Fibroblast of skin of scalp (primary cell): ENCODE measurements at places on chromosomes 5 and 9.
A peak's percentile ranks its signal among the peaks of the same experiment; 100 is the strongest.

DNA sequence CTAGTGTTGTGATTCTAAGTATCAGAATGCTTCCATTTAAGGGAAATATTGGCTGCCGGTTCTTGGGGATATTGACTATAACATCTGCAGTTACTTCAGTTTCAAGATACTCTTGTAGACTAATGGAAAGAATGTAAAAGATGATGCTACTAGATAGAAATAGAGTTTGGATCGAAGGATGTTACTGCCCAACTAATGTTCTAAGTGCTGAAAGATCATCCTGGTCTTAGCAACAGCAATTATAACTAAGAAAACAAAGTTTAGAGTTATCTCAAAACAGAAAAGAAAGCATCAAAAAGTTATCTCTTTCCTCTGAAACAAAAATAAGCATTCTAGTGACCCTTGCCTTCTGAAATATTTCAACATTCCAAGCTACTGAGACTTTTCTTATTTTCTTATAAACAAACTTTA, 49.9 kb downstream of the ITGA1 start:
- DNase-seq = peak; percentile 41

- no peak for DNase-seq
These were observed 1.3 kb upstream of the ZBTB34 start for GRCh38 chr9:126859111-126859510.

DNA sequence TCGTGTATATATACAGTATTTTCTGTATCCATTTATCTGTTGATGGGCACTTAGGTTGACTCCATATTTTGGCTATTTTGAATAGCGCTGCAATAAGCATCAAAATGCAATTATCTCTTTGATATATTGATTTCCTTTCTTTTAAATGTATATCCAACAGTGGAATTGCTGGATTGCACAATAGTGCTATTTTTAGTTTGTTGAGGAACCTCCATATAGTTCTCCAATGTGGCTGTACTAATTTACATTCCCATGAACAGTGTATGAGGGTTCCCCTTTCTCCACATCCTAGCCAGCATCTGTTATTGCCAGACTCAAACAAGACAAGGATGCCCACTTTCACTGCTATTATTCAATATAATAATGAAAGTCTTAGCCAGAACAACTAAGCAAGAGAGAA, 9.1 kb upstream of the CTXN3 start:
- no peak for DNase-seq

DNA sequence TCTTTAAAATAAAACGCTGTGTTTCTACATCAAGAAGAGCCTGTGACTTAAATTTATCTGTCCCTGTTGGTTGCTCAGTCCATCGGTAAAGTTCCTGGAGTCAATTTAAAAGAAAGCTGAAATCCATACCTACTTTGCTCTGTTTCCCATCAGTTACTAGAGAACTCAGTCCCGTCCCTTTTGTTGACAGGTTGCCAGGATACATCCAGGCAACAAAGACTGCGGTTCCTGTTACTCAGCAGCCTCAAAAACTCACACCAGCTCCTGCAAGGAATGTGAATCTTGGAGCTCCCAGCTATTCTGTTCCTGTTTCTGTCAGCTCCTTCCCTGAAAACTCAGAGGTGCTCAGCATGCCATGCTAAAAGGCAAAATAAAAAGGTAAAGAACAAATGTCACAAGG, at the start of gene ZNF474:
TSS of gene ZNF474 (plus strand) at position 241 of the 400 bp plus-strand sequence. CDS start 22,445 bp downstream, outside the sequence.
- DNase-seq = peak; percentile 97

DNA sequence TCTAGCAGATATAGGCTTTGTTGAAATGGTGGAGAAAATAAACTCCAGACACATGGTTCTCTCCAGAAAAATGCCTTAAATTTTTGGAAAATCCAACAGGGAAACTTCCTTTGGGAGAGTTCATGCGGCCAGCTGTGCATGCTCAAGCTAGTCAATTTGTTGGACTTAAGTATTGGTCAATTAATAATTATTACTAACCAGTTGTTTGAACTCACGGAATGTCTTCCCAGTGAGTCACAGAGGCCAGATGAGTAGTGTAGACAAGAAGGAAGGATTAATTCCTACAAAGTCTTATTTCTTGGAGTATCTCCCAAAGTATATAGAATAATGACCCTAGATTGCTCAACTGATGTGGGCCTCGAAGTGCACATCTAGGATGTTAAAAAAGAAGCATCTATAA, 103.6 kb downstream of the MACIR start:
- DNase-seq = peak; percentile 5

DNA sequence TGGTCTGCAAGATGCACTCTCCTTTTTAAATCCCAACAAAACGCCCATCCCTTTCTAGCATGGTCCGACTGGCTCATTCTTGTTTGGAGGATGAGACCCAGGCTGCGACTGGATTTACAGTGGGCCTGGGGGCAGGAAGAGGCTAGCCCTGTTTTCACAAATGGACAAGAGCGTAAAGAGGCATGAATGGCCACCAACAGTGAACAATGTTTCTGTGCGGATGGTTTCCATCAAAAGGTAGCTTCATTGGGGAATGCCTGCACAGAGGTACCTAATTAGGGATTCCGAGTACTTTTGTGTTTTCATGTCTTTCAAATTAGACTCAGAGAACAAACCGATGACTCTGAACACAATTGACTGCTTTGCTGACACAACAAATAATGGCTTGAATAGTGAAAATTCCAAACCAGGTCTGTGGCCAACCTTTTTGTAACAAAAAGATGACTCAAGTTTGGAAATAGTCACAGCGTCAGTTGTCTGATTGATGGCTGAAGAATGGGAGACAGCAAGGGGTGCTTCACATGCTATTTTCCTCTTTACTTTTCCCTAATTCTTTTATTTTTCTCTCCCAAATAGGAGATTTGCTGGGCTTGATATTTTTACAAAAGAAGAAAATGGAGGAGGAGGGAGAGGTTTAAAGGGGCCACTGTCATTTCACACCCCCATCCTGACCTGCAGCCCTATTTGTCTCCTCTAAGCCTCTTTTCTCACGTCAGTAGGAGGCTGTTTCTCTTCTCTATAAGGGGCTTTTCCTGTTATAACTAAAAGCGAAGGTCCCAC, 208.1 kb upstream of the S1PR3 start:
- DNase-seq = peak; percentile 51

DNA sequence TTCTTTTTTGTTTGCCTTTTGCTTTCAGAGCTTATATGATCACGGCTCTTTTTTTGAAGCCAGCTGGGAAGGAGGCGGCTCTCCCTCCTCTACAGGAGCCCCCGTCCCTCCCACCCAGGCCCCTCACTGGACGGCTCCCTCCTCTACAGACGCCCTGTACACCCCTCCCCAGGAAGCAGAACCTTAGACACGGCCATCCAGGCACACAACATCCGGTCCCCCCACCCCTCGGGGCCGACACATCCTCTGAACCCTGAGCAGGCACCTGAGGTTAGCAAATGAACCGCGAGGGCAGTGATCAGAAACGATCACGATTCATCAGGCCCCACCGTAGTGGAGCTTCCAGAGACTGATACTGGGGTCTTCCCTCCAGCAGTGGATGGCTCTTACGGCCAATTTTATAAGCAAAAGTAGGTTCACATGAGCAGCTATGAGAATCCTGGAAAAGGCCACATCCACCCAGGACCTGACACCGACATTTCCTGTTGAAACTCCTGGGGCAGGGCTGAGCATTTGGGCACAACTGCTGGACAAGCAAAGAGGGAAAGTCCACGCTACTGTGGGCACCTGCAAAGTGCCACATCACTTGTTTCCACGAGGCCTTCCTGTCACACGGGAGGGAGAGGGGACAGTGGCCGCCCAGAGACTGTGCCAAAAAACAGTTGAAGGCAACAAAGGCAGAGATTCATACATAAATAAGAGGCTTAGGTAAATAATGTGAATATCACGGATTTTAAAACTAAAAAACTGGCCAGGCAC, 78.9 kb downstream of the SEMA4D start:
- no peak for DNase-seq

DNA sequence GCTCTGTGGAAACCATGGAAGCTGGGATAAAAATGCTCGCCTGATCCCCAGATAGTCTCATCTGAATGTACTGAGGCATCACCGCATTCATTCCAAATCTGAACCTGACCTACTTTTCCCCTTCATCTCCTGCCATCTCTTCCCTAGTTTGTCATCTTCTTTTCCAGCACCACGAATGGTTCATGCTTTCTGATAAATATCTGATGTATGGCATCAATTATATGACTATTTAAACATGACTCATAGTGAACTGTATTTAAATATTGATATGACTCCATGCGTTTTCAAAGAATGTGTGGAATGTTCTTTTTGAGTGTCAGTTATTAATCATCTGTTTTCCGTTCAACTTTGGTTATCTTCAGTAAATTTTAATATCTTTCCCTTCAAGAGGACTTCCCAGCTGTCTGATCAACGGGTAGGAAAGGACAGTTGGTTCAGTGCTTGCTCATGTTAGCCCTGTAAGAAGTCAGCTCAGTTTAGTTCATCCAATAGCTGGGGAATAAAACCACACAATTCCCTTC, 21.1 kb downstream of the BASP1 start:
- DNase-seq = peak; percentile 83

DNA sequence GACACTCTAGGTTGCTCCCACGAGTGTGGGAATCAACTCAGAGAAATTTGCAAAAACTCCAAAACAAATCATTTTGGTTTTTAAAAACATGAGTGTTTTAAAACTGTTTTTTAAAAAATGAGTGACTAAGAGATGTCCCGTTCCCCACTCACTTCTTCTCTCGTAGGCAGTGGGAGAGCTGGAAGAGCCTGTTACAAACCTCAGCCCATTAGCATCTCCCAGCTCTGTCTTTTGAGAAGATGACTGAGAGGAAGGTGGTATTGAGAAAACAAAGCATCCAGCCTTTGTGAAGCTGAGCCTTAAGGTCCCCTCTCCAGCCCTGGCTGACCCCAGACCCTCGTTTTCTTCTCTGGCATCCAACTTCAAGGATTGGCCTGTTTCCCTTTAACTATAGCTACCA, 4.7 kb upstream of the ANKRD33B start:
- no peak for DNase-seq

DNA sequence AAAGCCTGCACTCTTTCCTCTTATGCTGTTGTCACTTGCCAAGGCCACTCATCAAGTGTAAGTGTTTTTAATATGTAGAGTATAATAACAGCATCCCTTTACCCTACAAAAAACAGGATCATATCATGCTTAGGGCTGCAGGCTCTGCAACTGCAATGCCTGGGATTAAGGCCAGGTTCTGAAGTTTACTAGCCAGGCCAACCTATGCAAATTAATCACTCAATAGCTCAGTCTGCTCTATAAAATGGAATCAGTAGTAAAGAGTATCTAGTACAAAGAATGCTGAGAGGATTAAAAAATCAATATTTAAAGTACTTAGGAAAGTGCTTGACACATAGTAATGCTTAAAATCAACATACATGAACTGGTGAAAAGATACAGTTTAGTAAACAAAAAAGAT, 253.3 kb downstream of the EDIL3 start:
- DNase-seq = no peak

- DNase-seq = no peak
These were observed 299.0 kb downstream of the FBXL7 start for GRCh38 chr5:15799014-15799413.

DNA sequence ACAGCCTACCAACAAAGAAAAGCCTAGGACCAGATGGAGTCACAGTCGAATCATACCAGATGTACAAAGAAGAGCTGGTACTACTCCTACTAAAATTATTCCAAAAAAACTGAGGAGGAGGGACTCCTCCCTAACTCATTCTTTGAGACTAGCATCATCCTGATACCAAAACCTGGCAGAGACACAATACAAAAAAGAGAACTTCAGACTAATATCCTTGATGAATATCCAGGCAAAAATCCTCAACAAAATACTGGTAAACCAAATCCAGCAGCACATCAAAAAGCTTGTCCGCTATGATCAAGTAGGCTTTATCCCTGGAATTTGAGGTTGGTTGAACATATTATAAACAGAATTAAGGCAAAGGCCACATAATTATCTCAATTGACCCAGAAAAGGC, 900.4 kb upstream of the ARRDC3 start:
- DNase-seq = no peak

DNA sequence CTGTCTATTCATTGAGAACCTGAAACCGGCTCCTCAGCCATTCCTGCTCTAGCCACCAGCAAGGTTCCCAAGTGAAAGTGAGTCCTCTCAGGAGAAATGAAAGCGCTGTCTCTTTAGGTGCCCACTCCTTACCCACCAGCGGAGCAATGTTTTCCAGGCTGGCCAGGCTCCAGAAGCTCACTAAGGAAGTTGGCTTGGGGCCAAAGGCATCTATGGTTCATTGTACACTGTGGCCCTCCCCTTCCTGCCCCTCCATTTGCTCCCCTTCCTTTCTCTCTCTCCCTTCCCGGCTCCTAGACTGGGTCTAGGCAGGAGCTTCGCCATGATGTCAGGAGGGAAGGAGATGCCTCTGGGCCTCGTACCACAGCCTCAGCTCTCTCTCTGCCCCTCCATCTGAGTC, 1.1 kb upstream of the GABRP start:
- DNase-seq = peak; percentile 4

DNA sequence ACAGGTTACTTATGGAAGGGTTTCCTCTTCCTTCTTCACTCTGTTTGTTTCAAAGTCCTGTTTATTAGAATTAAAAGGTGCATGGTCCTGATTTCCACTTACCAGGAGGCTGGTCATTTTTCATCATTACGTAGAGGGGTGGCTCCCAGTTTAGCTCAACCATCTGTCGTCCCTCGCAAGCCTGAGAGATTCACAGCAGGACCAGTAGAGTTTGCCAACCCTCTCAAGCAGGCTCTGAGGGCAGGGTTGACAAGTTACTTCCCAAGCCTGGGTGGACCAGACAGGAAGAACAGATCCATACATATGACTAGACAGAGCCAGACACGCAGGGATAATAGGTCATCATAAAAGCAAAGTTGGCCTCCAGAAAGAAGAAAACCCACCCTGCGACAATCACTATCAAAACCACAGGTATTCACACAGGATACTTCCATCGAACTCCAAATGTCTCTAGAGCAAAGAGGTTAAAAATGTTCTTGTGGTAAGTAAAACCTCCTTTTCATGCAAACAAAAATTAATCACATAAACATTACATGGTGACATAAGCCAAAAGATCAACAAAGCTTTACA, 151.9 kb downstream of the ELAVL2 start:
- no peak for DNase-seq

DNA sequence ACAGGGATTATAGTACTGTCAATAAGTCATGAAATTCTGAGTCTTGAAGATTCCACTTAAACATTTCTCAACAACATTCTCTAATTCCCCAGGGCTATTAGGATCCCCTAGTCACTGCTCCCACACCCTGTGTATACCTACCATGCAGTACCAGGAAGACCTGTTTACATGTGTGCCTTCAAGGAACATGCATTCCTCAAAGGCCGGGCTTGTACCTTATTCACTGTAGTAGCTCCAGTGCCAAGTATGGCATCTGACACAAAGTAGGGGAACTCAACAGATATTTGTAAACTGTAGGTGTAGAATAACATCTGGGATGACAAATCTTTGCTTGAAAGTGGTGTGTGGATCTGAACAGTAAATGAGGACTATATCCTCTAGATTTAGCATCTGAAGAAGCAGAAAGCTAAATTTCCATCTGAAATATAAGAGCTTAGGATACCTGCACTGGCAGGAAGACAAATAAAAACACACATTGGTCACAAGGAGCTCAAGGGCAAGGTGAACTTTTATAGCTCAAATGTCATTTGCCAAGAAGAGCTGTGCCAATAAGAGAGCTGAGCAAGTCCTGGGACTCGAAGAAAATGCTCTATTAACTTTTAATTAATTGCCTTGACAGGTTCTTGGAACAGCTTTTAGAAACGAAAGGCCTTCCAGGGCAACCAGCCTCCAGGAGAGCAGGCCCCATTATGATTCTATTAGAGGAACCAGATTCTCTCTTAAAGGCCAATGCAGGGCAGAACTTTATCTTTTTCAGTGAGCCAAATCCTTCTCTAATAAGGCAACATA, 52.3 kb upstream of the MYOT start:
- DNase-seq = no peak

- DNase-seq = peak; percentile 90
These were observed 88.0 kb upstream of the ELL2 start for GRCh38 chr5:96049398-96050272.

- no peak for DNase-seq
These were observed 62.2 kb upstream of the CNOT6 start for GRCh38 chr5:180431932-180432331.
